ENCODE measurements at places on chromosomes 13 and 19. TPM values are rescaled to one million over a fixed set of nuclear protein-coding genes. Genes with fewer than 3 reads are reported as not detected.

The ZNF536 gene
- 0.57 TPM for total RNA-seq

The LINGO3 gene
- total RNA-seq, result not detected

The OSCAR gene
- not detected for total RNA-seq

The C19orf73 gene
- 2.6 TPM for total RNA-seq

The RNF225 gene
- 1.0 TPM for total RNA-seq

The SHD gene
- 4.9 TPM for total RNA-seq

The PPP1R15A gene
- total RNA-seq, result 161 TPM

The IRGC gene
- not detected for total RNA-seq

The ETV2 gene
- 1.1 TPM for total RNA-seq

The RPL28 gene
- 2,072 TPM for total RNA-seq

The LRCH1 gene
- 23.0 TPM for total RNA-seq

The ZNF556 gene
- total RNA-seq, result not detected

The KLK8 gene
- 12.0 TPM for total RNA-seq

The RASAL3 gene
- total RNA-seq, result not detected

The TCF3 gene
- total RNA-seq, result 193 TPM

The C13orf46 gene
- 0.29 TPM for total RNA-seq

The ZNF541 gene
- not detected for total RNA-seq

The VSTM1 gene
- total RNA-seq, result not detected

The KCNN1 gene
- total RNA-seq, result 13.4 TPM

The NLRP4 gene
- total RNA-seq, result not detected

The ZNF235 gene
- 11.2 TPM for total RNA-seq

The CCL25 gene
- 1.4 TPM for total RNA-seq

The DIAPH3 gene
- 8.6 TPM for total RNA-seq

The KASH5 gene
- not detected for total RNA-seq

The MISP gene
- total RNA-seq, result 20.8 TPM

The SIN3B gene
- total RNA-seq, result 58.9 TPM

The ZNF490 gene
- total RNA-seq, result 11.2 TPM

The TEX101 gene
- total RNA-seq, result not detected

Measured in type B pancreatic cell (in vitro differentiated cells).